ENCODE measurements at places on chromosomes 2 and 18.

GRCh38 chr2:199692489-199692888 lies 158.5 kb downstream of the FTCDNL1 start:
- no peak for DNase-seq

- DNase-seq: no peak
Observed at GRCh38 chr18:79690071-79690470, 10.5 kb downstream of the CTDP1 start.

GRCh38 chr2:11799826-11800225 lies 53.4 kb downstream of the LPIN1 start:
- no peak for DNase-seq

DNA sequence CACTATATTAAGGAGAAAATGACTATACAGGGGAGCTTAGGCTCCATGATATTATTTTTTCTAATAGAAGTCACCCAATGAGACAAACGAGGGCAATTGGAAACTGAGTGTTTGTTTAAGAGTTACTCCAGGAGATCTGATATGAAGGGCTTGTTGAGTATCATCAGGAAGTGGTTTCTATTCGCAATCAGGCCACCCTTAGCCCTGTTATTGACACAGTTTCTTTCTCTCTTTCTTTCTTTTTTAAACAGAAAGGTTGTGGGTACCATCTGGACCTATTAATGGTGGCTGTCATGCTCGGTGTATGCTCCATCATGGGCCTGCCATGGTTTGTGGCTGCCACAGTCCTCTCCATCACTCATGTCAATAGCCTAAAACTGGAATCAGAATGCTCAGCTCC lies 117.3 kb downstream of the DPP4 start:
- DNase-seq: no peak

GRCh38 chr2:129262934-129263333 lies 716.5 kb upstream of the RAB6C start:
- DNase-seq: no peak

DNA sequence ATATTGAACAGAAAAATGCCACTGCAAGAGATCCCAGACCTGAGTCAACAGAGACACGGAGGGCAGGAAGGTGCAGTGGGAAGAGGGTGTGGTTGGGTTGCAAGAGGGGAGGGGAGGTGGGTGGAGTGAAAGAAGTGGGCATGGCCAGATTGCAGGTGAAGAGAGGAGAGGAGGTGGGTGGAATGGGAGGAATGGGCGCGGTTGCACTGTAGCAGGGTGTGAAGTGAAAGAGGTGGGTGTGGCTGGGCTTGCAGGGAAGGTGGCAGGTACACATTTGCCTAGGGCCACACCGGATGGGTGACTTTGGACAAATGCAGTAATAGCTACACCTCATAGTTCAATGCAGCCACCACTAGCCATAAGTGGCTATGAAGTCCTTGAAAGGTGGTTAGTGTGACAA lies 71.1 kb downstream of the DOCK10 start:
- DNase-seq: no peak

- DNase-seq: no peak
Observed at GRCh38 chr2:118854507-118855345, 7.3 kb upstream of the EN1 start.

DNA sequence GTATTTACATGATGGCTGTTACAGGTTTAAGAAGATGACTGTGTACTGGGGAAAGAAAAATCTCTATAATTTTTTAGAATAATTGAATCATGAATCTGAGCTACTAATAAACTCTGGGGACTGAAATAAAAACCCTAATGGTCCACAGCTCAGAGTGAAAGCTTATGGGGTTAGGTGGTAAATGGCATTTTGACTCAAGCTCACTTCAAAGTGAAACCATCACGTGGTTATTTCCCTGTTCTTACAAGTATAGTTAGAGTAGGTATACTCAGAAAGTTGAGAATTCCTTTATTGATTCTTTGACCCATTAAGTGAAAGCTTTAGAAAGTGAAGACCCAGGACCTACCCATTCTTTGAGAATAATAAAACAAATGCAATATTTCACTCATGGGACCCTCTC lies 626.2 kb upstream of the SETBP1 start:
- DNase-seq: no peak

DNA sequence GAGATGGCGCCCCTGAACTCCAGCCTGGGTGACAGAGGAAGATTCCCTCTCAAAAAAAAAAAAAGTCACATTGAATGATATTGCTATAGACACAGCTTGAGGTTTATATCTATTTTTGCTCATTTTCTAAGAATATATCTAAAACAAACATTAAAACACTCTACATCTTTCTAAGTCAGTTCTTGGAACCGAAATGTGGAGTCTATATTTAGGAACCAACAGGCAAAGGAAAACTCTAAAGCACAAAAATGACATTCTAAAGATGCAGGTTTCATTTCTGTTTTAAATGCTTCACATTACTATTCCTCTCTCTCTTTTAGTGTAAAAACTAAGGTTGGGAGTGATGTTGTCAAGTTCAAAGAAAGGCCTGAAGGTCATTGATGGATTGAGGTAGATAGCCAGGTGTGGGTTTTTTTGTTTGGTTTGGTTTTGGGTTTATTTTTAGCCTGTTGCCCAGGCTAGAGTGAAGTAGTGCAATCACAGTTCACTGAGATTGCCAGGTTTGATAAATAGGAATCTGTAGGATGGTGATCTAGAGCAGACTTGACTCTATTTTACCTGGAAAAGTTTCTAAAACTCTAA lies 194.0 kb upstream of the RBBP8 start:
- no peak for DNase-seq

- DNase-seq: no peak
Observed at GRCh38 chr2:100520224-100520623, 42.6 kb upstream of the PDCL3 start.

DNA sequence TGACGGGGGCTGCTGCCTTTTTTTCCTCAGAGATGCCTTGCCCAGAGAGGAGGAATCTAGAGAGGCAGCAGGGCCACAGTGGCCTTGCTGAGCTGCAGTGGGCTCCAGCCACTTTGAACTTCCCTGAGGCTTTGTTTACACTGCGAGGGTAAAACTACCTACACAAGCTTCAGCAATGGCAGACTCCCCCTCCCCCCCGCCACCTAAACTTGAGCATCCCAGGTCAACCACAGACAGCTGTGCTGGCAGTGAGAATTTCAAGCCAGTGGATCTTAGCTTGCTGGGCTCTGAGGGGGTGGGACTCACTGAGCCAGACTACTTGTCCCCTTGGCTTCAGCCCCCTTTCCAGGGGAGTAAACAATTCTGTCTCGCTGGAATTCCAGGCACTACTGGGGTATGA lies 11.8 kb downstream of the SYT4 start:
- no peak for DNase-seq

GRCh38 chr2:100761365-100761764 lies 58.6 kb upstream of the NPAS2 start:
- no peak for DNase-seq

- DNase-seq: no peak
Observed at GRCh38 chr2:118457951-118458350, 369.7 kb downstream of the INSIG2 start.

- DNase-seq: no peak
Observed at GRCh38 chr2:110872521-110872920, 140.1 kb downstream of the ACOXL start.

- no peak for DNase-seq
Observed at GRCh38 chr18:8965398-8965797, 137.1 kb upstream of the NDUFV2 start.

DNA sequence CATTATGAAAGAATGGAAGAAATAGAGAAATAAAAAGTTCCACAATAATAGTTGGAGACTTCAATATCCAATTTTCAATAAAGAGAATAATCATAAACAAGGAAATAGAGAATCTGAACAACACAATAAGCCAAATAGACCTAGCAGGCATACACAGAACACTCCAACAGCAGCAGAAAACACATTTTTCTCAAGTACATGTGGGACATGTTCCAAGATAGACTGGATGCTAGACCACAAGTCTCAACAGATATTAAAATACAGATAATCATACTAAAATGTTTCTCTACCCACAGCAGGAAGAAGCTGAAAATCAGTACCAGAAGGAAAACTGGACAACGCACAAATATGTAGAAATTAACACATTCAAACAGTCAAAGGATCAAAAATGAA lies 113.9 kb downstream of the USP34 start:
- peak; percentile 54 for DNase-seq

GRCh38 chr2:133838642-133839365 lies 270.5 kb upstream of the NCKAP5 start:
- DNase-seq: no peak
